ENCODE measurements at places on chromosomes 16 and 17.

DNA sequence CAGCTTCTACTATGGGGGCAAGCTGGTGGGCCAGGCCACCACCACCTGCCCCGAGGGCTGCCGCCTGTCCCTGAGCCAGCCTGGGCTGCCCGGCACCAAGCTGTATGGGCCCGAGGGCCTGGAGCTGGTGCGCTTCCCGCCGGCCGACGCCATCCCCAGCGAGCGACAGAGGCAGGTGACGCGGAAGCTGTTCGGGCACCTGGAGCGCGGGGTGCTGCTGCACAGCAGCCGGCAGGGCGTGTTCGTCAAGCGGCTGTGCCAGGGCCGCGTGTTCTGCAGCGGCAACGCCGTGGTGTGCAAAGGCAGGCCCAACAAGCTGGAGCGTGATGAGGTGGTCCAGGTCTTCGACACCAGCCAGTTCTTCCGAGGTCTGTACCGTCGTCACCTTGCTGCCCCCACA, 19.5 kb downstream of the IRF8 start:
- no peak for DNase-seq

- peak; percentile 88 for DNase-seq
Measured at GRCh38 chr17:68200689-68201417, 47.0 kb upstream of the AMZ2 start.

DNA sequence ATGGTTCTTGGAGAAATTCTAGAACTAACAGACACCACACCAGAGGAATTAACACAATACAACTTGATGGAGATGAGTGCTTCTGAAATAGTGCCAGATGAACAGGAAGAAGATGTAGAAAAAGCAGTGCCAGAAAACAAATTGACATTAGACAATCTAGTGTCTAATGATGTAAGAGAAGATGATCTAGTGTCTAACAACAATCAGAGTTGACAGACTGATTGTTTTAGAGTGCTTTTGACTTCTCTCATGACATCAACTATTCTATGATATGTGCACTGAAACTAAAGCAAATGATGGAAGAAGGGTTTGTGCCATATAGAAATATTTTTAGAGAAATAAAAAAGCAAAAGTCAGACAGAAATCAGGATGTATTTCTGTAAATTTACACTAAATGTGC, 646.1 kb upstream of the KIF2B start:
- no peak for DNase-seq

DNA sequence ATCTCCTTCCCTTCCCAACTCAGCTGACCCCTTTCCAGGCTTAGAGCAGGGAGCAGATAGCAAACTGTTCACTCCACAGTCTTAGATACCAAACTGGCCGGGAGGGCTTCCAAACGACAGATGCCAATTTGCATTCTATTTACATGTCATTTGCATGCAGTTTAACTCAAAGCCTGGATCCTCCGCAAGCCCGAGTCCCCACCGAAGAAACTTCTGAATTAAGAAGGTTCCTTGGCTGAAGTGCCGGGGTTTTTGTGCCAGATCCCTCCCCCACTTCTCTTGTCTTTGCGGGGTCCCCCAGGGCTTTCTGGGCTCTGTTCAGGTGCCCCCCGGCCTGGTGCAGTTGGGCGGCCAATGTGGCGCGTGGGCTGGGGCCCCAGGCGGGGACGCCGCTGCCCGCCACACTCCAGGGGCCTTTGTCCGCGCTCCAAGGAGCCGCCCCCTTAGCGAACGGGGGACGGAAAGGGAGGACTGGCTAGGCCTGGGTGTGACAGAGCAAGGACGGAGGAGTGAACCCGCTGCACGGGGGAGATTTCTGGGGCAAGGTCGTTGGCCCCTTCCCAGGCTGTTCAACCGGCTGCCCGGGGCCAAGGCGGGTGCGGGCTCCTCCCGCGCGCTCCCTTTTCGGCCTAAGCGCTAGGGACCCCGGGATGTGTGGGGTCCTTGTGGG, 1.2 kb downstream of the GPRC5B start:
- no peak for DNase-seq

GRCh38 chr16:57529391-57530103, 6.8 kb downstream of the CCDC102A start:
- no peak for DNase-seq

DNA sequence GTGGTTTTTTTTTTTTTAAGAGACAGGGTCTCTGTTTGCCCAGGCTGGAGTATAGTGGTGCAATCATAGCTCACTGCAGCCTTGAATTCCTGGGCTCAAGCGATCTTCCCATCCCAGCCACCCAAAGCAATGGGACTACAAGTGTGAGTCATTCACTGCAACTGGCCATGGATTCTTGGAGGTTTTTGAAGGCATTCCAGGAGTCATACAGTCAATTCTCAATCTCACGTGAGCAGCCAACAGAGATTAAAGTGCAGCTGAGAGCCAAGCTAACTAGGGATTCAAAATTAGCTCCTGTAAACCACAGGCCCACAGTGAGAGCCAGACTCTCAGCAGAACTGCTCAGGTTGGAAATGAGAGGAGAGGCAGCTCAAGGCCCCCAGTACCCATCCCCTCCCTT, 30.2 kb downstream of the XPO6 start:
- DNase-seq, result peak; percentile 36

- DNase-seq, result no peak
Measured at GRCh38 chr16:75238132-75238852, 13.1 kb downstream of the BCAR1 start.

- no peak for DNase-seq
Measured at GRCh38 chr16:71915350-71915749, 20.0 kb downstream of the IST1 start.

GRCh38 chr16:50334106-50334975, 34.4 kb downstream of the BRD7 start:
- DNase-seq, result no peak

- DNase-seq, result peak; percentile 63
Measured at GRCh38 chr17:28949185-28950016, 1.9 kb downstream of the PHF12 start.

GRCh38 chr16:2584729-2585650, 47.2 kb downstream of the PDPK1 start:
- DNase-seq, result no peak

DNA sequence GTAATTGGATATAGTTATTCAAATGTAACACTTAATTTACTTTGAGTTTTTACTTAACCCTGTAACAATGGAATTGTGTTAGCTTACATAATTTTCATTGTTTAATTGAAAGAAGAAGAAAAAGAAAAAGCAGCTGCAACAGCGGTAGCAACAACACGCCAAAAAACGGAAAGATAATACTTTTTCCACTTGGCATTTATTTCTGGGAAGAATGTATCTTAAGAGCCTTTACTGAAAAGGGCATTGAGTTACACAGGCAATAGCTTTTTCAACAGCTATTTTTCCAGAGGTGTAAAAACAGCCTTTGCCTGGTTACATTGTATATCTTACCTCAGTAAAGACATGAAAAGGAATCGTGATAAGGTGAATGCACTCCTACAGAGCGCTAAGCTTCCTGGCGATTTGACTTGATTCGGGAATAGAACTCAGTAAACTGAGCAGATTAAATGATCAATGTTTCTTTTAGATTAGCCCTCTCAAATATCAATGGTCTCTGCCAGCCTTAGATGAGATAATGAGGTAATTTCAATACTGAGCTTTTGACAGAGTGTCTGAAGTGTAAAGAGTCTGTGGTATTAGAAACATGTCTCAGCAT, 311.3 kb downstream of the CDH13 start:
- no peak for DNase-seq

DNA sequence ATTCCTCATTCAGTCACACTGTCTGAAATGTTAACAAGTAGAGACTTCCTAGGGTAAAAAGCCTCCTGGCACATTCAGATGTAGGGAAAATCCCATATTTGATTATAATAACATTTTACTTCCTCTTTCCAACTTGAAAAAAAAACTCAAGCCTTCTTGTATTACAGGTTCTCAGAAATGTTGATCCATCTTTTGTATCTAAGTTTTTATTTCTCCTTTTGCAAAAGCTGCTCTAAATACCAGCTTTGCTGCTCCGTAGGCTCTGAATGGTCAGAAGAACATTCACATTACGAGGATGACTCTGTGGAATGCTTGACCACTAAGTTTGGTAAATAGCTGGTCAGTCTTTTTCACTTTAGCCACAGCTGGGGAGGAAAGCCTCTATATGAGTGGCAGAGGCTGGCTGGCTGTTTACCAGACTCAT, 13.2 kb upstream of the HEATR6 start:
- DNase-seq, result no peak

DNA sequence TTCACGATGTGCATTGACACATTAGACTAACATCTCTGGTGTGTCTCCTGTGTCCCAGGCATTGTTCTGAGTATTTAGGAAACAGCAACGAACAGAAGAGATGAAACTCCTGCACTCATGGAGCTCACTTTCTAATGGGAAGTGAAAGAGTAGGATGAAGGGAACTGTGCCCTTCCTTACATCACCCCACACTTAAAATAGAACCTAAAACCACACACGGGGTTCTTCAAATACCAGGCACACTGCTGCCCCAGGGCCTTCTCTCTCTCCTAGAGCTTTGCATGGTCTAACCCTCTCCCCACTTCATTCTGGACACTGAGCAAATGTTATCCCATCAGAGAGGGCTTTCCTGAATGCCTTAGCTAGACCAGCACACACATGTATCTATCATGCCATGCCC, 33.7 kb downstream of the TRIM25 start:
- no peak for DNase-seq

DNA sequence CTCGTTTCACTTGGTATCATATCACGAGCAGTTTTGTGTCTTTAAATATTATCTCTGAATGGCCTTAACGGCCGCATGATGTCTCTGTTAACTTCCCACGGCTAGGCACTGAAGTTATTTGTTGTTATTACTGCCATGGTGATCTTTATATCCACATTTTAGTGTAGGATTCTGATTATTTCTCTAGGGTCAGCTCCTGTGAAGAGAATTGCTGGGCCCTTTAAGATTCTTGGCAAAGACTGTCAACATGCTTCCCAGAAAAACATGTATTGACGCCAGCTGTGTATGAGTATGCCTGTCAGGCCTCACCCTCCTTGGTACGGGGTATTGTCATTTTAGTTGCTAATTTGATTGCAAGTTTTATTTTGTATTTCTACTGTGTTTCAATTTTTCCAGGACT, 263.5 kb downstream of the SNX29 start:
- DNase-seq, result no peak

GRCh38 chr17:7237761-7238419, 1.4 kb downstream of the PHF23 start:
- DNase-seq, result peak; percentile 91

DNA sequence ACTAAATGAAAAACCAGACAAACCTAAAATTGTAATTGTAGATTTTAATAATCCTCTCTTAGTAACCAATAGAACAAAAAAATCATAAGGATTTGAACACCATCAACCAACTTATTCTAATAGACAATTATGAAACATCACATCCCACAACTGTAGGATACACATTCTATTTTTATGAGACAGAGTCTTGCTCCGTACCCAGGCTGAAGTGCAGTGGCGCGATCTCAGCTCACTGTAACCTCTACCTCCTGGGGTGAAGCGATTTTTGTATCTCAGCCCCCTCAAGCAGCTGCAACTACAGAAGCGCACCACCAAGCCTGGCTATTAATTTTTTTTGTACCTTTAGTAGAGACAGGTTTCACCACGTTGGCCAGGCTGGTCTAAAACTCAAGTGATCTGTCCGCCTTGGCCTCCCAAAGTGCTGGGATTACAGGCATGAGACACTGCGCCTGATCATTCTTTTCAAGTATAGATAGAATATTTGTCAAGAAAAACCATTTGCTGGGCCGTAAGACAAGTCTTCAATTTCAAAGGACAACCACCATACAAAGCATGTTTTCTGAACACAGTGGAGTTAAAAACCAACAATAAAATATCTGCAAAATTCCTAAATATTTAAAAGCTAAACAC, 49.8 kb downstream of the CREBBP start:
- no peak for DNase-seq

DNA sequence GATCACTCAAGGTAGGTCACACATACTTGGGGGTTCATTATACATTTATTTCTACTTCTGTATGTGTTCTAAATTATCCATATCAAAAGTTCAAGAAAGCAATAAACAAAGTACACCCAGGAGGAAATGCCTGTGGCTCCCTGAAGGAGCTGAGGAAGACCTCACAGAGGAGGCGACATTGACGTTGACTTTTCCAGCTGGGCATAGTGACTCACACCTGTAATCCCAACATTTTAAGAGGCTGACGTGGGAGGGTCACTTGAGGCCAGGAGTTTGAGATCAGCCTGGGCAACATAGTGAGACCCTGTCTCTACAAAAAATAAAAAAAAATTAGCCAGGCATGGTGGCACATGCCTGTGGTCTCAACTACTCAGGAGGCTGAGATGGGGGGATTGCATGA, 16.3 kb downstream of the ITGAD start:
- DNase-seq, result no peak

DNA sequence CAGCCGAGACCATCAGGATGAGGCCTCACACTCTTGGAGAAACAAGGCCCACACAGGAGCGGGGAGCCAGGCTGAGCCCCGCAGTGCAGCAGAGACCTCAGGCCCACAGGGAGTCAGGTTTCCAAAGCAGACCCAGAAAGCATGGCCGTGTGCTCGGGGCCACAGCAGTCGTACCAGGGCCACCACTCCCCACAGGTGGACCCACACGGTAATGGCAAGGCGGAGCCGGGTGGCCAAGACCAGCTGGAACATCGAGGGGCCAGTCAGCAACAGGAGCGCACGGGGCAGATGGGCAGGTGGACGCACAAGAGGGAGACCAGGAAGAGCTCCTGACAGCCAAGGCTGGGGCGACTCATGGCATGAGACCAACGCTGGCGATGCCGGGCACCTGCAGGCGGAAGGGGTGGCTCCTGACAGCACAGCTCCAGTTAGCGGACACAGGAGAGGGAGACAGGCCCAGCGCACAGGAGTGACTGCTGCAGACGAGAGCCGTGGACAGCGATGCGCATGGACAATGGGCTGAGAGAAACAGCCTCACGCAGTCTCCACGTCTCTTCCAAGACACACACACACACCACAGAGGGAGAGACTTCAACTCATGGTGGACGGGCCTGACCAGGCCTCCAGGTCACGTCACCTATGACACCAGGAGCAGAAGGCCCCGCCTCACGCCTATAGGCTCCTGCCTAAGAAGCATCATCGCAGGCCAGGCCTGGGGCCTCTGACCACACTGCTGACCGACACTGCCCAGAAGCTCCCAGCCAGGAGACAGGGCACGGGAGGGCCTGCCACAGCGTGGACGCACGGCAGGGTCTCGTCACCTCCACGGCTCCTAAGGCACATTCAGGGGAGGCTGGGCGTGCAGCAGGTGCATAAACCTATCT, 58.6 kb downstream of the ZNF778 start:
- no peak for DNase-seq
